Psoas muscle (tissue), 8 donors: ENCODE measurements at places on chromosomes 4 and X. TPM values are rescaled to one million over a fixed set of nuclear protein-coding genes. Genes with fewer than 3 reads are reported as not detected.

DNA sequence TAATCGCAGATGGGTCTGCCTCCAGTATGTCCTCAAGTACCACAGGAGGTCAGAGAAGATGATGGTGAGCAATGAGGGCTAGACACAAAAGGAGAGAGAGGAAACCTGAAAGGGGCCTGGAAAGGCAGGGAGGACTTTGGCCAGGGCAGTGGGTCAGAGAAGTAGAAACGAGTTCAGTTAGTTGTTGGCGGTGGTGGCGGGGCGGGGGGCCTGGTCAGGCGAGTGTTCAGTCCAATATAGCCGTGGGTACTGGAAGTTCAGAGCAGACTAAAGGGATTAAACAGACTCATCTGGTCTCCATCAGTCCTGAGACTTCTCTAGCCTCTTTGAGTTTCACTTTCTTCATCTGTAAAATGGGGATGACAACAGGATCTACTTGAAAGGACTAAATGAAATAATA is 90.8 kb downstream of the TSPAN5 start:
- DNase-seq = no peak

GRCh38 chr4:16516796-16517439 is 290.6 kb upstream of the TAPT1 start:
- DNase-seq = no peak

- no peak for DNase-seq
Observed at GRCh38 chrX:13374364-13374763, 54.5 kb upstream of the ATXN3L start.

GRCh38 chrX:42678133-42678532 is 99.8 kb downstream of the PPP1R2C start:
- no peak for DNase-seq

- DNase-seq = no peak
Observed at GRCh38 chrX:21781525-21781924, 23.6 kb upstream of the SMPX start.

DNA sequence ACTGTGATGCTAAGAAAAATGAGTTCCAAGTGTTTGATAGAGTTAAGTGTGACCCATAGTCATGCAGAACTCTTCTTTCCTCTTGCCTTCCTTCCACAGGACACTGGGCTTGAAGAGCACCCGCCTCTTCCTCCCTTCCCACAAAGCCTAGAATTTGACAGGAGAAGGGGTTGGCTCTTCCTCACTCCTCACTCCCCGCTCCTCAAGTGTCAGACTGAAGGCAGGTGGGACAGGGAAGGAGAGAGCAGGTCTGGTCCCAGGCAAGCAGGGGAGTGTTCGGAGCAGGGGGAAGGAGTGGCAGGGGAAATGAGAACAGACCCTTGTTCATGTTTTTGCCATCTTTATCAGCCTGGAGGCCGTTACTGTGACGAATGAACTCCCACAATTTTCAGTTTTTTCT is 10.7 kb downstream of the MAGED2 start:
- DNase-seq = no peak

GRCh38 chr4:173405840-173406606 is 7.1 kb upstream of the SCRG1 start:
- DNase-seq = no peak

DNA sequence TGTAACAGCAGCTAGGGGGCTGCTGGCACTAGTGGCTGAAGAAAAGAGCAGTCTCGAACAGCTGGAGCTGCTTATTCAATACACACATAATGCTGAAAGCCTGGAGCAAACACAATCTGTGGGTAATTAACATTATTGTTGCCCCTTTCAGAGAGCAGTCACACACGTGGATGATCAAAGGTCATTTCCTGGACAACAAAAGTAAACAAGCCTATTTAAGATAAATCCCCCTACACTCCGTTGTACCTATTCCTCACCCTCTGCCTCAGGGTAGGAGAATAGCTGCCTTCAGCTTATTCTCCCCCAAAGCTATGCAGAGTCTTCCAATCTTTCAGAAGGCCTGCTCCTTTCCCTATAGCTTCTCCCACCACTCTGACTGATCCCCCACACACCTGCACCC is 803.9 kb downstream of the C4orf33 start:
- DNase-seq = no peak

DNA sequence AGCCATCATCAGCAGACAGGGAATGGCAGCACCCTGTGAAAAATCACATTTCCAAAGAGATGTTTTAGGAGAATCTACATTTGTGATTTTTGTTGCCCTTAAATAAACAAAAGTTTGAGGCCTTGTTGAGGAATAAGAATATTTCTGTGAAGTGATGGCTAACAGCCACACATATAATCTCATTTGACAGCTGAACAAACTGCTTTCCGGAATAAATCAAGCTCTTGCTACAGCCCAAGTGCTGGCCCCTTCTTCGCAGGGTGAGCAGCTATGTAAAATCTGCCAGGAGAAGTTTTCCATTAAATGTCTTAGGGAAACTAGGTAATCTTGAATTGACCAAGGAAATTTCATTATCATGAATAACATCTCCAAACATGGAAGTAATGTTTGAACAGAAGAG is 106.4 kb upstream of the GPM6B start:
- DNase-seq = no peak

DNA sequence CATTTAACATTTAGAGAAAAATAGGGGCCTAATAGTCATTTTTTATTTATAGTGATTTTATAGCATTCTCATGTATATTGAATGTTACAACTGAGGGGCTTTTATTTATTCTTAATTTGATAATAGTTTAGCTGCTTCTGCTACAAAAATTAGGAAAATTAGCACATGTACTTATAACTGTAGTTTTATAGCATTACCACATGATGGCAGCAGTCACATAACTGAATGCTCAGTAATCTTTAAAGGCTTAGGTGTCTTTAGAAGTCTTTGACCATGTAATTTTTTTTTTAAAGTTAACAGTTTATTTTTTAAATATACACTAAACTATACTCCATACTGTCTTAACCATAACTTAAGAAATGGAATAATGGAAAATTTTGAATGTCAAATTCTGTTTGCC is 136.6 kb downstream of the STAG2 start:
- no peak for DNase-seq

DNA sequence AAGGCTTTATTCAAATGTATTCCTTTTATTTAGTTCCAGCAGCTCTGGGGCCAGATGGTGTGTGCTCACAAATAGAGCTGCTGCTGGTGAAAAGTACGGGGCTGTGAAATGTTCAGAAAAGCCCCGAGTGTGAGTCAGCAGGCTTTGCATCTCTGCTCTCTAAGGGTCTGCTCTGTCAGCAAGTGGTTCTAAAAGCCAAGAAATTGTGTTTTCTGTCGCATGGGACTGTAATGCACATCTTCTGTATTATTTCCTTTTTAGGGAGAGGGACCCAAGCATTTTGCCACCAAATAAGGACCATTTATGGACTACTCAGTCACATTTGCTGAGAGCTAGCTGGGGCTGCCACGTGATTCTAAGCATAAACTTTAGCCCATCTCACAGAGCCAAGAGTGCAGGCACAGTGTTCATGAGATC is 82.9 kb upstream of the NHS start:
- DNase-seq = no peak

DNA sequence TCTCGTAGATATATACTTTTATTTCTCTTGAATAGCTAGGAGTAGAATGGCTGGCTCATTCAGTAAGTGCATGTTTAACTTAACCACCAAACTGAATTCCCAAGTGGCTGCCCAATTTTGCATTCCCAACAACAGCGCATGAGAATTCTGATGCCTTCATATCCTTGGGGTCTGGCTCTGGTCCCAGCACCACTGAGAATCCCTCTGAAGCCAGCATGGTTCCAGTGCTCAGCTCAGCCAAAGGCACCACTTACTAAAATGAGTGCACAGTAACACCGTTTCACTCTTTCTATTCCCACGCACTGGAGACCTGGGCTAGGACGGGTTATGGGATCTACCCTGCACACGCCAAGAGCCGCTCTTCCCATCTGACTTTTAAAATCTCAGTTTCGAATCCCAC is 60.4 kb downstream of the CASP3 start:
- no peak for DNase-seq

- DNase-seq = no peak
Observed at GRCh38 chr4:145230726-145231125, 50.3 kb upstream of the OTUD4 start.

DNA sequence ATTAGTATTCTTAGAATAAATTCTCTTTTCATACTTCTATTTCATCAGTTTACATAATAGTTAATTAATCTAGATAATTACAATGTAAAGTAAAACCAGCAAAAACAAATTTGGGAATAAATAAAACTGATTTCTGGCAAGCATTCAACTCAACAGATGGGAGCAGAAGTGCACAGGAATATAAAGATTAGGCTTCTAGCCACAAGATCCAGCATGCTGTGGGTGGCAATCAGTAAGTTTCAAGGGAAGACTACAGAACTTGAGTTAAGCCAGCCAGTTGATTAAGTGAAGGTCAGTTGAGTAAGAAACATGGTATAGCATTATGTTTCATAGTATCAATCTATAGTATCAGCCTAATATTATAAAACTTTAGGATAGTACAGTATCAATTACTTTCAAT is 324.2 kb upstream of the AADAT start:
- no peak for DNase-seq

GRCh38 chr4:158111241-158111640 is 61.6 kb downstream of the GASK1B start:
- DNase-seq = no peak

- no peak for DNase-seq
Observed at GRCh38 chr4:4838051-4838935, 21.2 kb upstream of the MSX1 start.

GRCh38 chrX:23879380-23880090 is 28.2 kb downstream of the APOO start:
- no peak for DNase-seq

DNA sequence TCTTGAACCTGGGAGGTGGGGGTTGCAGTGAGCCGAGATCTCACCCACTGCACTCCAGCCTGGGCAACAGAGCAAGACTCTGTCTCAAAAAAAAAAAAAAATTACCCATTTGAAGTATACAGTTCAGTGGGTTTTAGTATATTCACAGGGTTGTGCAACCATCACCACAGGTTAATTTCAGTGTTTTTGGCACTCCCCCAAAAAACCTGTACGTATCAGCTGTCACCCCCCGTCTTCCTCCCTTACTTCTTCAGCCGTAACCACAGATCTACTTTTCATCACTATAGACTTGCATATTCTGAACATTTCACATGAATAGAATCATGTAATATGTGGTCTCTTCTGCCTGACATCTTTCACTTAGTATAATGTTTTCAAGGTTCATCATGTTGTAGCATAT is 11.7 kb upstream of the PTTG2 start:
- DNase-seq = no peak

Gene THAP6
- total RNA-seq = 17.8 TPM

Gene C4orf51
- not detected for total RNA-seq

Gene TCEAL2
- total RNA-seq = not detected

Gene IRS4
- total RNA-seq = not detected

Gene CFAP47
- total RNA-seq = 0.20 TPM

Gene SULT1B1
- total RNA-seq = 0.74 TPM

Gene STOX2
- 4.4 TPM for total RNA-seq

Gene PDGFRA
- 12.9 TPM for total RNA-seq
